Activated CD4-positive, alpha-beta memory T cell treated with anti-CD3 and anti-CD28 coated beads, Interleukin-2, amount 10 ng/mL, durations not matched to agents 7 days and 5 days (primary cell): ENCODE measurements at places on chromosomes 12 and 14. TPM values are rescaled to one million over a fixed set of nuclear protein-coding genes. Genes with fewer than 3 reads are reported as not detected.

IFNG-AS1 gene
- total RNA-seq: 0.40 TPM

GRCh38 chr14:68707482-68707881, 85.4 kb downstream of the ZFP36L1 start:
- no peak overlapping the region for H3K27ac ChIP-seq
- DNase-seq: no peak
- peaks cover 6% of the 10 kb centered on the region for H3K36me3 ChIP-seq
- peaks cover 20% of the 10 kb centered on the region for H3K4me1 ChIP-seq

DNA sequence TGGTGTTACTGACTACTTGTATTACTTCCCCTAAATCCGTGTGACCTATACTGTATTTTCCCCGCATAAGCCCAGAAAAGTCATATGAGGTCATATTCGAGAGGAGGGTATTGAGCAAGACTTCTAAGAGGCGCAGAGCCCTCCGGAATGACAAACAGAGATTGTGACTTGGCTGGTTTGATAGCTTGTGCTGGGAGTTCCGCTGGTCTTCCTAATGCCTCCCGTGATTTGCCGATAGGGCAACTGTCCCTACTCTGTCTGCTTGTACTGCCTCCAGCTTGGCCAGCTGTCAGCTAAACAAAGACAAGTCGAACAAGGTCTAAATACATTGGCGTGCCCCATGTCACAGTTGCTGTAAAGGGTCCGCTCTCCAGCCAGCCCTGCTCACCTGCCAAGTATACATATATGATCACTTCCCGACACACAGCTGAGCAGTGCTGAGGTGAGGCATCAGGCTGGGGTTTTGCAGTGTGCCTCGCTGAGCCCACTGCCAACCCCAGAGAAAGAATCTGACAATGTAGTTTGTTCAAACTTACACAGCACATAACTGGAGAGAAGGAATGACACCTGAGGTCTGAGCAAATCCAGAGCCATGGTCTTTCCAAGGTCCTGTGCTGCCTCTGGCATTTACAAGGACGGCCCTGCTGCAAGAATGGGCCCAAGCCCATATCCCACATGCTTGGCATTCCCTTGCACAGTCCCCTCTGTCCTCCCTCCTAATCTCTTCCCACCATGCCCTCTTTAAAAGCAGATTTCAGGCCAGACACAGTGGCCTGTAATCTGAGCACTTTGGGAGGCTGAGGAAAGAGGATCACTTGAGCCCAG, 23.7 kb downstream of the LGMN start:
- peaks cover 5% of the 10 kb centered on the region for H3K36me3 ChIP-seq
- DNase-seq: no peak
- H3K4me1 ChIP-seq: peaks cover 35% of the 10 kb centered on the region

CLEC6A gene
- not detected for total RNA-seq

ERBB3 gene
- 2.3 TPM for total RNA-seq

DNA sequence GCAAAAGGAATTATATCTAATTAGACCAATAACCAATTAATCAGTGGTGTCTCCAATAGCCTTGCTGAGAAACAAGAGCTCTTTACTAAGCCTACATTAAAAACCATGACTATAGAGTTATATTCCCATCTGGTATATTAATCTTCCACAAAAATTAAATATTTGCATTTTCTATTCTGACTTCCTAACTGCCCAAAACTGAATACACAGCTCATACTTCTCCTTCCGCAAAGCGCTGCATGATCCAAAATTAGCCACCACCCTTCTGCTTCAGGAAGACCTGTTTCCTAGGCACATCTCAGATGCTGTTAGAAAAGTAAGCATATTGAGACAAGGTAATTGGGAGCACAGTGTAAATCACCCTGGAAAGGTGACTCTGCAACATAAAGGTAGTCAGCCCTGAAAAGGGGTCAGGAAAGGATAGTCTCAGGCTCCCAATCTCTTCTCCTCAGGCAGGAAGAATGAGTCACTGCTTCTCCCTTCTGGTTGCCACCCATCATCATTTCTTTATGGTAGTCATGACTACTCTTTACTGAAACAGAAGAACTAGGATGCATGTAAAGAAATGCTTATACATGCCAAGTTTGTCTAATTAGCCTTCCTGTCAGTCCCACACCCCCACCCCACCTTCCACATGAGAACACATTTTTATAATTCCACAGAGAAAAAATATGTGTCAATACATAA, 54.3 kb downstream of the PLCZ1 start:
- no peaks in the 10 kb centered on the region for H3K36me3 ChIP-seq
- no peaks in the 10 kb centered on the region for H3K27me3 ChIP-seq
- H3K4me3 ChIP-seq: no peak overlapping the region
- H3K27ac ChIP-seq: no peak overlapping the region
- no peak for DNase-seq

GRCh38 chr12:51888316-51889215, 663 bp downstream of the ANKRD33 start:
- peaks cover 8% of the 10 kb centered on the region for H3K36me3 ChIP-seq
- no peak overlapping the region for H3K4me3 ChIP-seq
- H3K27me3 ChIP-seq: peaks cover 4% of the 10 kb centered on the region

DNA sequence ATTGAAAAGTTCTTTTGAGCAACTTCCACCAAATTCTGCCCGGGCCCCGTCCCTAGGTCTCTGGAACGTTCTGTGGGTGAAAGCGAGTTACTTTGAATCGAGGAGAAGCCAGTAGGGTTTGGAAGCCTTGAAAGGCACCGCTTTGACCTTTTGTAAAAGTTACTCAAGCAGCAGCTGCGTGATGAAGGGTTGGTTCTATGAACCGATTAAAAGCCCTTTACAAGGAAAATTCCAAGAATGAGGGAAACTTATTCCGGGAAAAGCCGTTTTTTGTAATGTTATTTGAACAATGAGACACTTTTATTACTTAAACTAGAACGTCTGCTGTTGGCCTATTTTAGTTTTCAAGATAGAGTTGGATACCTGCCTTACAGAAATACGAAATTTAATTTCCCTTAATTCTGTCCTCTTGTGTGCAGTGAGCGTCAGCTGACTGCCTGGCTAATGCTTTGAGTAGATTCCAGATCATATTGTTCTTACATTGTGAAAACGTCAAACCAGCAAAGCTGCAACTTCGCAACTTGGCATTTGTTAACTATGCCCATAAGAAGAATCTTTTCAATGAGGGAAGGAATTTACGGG, 906 bp downstream of the LARP4 start:
- H3K27me3 ChIP-seq: no peaks in the 10 kb centered on the region
- H3K36me3 ChIP-seq: peaks cover 7% of the 10 kb centered on the region
- DNase-seq: no peak
- H3K4me1 ChIP-seq: peaks cover 30% of the 10 kb centered on the region
- H3K27ac ChIP-seq: peak overlapping the region; percentile 91
- H3K4me3 ChIP-seq: peak overlapping the region; percentile 92

- no peak overlapping the region for H3K4me3 ChIP-seq
- peaks cover 41% of the 10 kb centered on the region for H3K4me1 ChIP-seq
- peaks cover 2% of the 10 kb centered on the region for H3K36me3 ChIP-seq
Observed at GRCh38 chr12:124689631-124690030, 122.2 kb upstream of the NCOR2 start.

BTG1 gene
- 217 TPM for total RNA-seq

- no peaks in the 10 kb centered on the region for H3K27me3 ChIP-seq
- DNase-seq: no peak
- H3K27ac ChIP-seq: no peak overlapping the region
- no peaks in the 10 kb centered on the region for H3K4me1 ChIP-seq
- no peaks in the 10 kb centered on the region for H3K36me3 ChIP-seq
- H3K4me3 ChIP-seq: no peak overlapping the region
Observed at GRCh38 chr12:95975491-95975890, 20.7 kb downstream of the HAL start.

GRCh38 chr12:120928864-120929652, 24.9 kb upstream of the SPPL3 start:
- H3K27ac ChIP-seq: no peak overlapping the region
- no peaks in the 10 kb centered on the region for H3K36me3 ChIP-seq
- DNase-seq: no peak
- H3K4me3 ChIP-seq: no peak overlapping the region
- H3K27me3 ChIP-seq: no peaks in the 10 kb centered on the region

KRT83 gene
- not detected for total RNA-seq

GRCh38 chr12:50612882-50613281, 108.1 kb downstream of the DIP2B start:
- H3K4me1 ChIP-seq: no peaks in the 10 kb centered on the region
- DNase-seq: no peak
- H3K4me3 ChIP-seq: no peak overlapping the region
- H3K27ac ChIP-seq: no peak overlapping the region

POLE2 gene
- 24.1 TPM for total RNA-seq

KRT8 gene
- 0.33 TPM for total RNA-seq

OR6C2 gene
- not detected for total RNA-seq

- H3K4me3 ChIP-seq: no peak overlapping the region
- H3K4me1 ChIP-seq: no peaks in the 10 kb centered on the region
- peaks cover 10% of the 10 kb centered on the region for H3K27me3 ChIP-seq
- no peaks in the 10 kb centered on the region for H3K36me3 ChIP-seq
- DNase-seq: no peak
Observed at GRCh38 chr12:131057722-131058515, 104.2 kb downstream of the ADGRD1 start.

TMEM233 gene
- total RNA-seq: not detected

KRT2 gene
- total RNA-seq: not detected

DNA sequence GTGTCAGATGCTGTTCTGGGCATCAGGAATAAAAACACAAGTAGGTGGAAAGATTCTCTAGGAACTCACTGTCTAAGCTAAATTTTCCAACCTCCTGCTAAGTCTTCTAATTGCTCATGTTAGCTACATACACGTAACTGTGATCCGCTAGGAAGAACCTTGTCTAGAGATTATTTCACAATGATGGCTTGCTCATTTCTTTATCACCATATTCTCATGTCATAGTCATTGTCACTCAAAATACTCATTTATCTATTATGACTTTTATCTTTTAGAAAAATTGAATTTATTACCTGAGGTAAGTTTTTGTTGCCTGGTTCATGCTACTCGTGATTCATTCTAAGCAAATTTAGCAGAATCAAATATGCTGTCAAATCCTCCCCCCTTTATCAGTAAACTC, 1402.4 kb upstream of the FLRT2 start:
- H3K27me3 ChIP-seq: no peaks in the 10 kb centered on the region
- H3K27ac ChIP-seq: no peak overlapping the region
- H3K36me3 ChIP-seq: no peaks in the 10 kb centered on the region
- no peak overlapping the region for H3K4me3 ChIP-seq
